ENCODE measurements at places on chromosomes 5 and 9.

DNA sequence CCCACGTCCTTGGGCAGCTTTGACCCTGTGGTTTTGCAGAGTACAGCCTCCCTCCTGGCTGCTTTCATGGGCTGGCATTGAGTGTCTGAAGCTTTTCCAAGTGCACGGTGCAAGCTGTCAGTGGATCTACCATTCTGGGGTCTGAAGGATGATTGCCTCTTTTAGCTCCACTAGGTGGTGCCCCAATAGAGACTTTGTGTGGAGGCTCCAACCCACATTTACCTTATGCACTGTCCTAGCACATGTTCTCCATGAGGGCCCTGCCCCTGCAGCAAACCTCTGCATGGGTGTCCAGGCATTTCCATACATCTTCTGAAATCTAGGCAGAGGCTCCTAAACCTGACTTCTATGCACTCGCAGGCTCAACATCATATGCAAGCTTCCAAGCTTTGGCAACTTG lies 644.2 kb upstream of the CDH9 start:
- no peak for DNase-seq
- no peak overlapping the region for H3K4me3 ChIP-seq
- no peaks in the 10 kb centered on the region for H3K36me3 ChIP-seq

DNA sequence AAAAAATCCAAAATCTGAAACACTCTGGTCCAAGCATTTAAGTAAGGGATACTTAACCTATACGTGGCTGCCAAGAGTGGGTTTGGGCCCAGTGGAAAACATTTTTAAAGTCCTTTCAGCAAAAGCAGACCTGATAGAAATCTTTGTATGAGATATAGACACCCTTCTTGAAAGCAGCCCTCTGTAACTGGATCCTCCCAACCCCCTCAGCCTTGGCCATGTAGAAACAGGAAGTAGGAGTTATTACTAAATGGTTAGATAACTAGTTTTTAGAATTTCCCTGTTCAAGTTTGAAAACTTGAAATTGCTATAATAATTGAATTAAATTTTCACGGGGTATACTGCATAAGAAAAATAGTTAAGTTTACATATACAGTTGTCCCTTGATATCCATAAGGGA lies 111.3 kb upstream of the PCA3 start:
- peaks cover 63% of the 10 kb centered on the region for H3K4me1 ChIP-seq
- H3K27ac ChIP-seq: no peak overlapping the region
- H3K27me3 ChIP-seq: no peaks in the 10 kb centered on the region
- DNase-seq: no peak

- H3K27me3 ChIP-seq: no peaks in the 10 kb centered on the region
- H3K27ac ChIP-seq: no peak overlapping the region
- no peak overlapping the region for H3K4me3 ChIP-seq
- DNase-seq: no peak
- peaks cover 3% of the 10 kb centered on the region for H3K36me3 ChIP-seq
- H3K4me1 ChIP-seq: peaks cover 16% of the 10 kb centered on the region
These were observed 44.2 kb upstream of the CD180 start for GRCh38 chr5:67240846-67241245.

DNA sequence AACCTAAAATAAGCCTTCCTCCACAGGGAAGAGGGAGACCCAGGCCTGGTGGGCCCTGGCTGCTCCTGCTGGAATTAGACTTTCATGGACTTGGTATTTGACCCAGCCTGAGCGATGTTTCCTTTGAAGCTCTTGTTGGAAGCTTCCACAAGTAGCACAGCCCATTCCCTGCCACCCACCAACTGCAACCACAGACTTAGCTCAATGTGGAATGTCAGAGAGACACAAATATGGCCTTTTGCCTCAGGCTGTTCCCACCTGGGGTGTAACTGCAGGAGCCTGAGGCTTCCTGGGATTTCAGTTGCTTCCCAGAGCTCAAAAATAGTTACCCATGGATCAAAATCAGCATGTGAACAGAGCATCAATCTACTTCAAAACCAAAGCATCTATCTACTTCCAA lies 70.3 kb upstream of the LHFPL2 start:
- no peak overlapping the region for H3K4me3 ChIP-seq
- H3K27ac ChIP-seq: no peak overlapping the region
- H3K4me1 ChIP-seq: no peaks in the 10 kb centered on the region
- no peak for DNase-seq
- no peaks in the 10 kb centered on the region for H3K36me3 ChIP-seq

GRCh38 chr5:133751421-133751820 lies 139.1 kb upstream of the FSTL4 start:
- H3K4me1 ChIP-seq: no peaks in the 10 kb centered on the region
- H3K36me3 ChIP-seq: no peaks in the 10 kb centered on the region
- H3K4me3 ChIP-seq: no peak overlapping the region
- H3K27me3 ChIP-seq: peaks cover 19% of the 10 kb centered on the region
- no peak overlapping the region for H3K27ac ChIP-seq

- H3K4me1 ChIP-seq: peaks cover 23% of the 10 kb centered on the region
- peak overlapping the region; percentile 81 for H3K4me3 ChIP-seq
- DNase-seq: peak; percentile 71
These were observed 543 bp downstream of the MTMR12 start for GRCh38 chr5:32312197-32312594.

All from activated CD8-positive, alpha-beta memory T cell treated with anti-CD3 and anti-CD28 coated beads, Interleukin-2, amount 10 ng/mL, durations not matched to agents 7 days and 5 days (primary cell).